ENCODE measurements at places on chromosomes 12 and 14. TPM values are rescaled to one million over a fixed set of nuclear protein-coding genes. Genes with fewer than 3 reads are reported as not detected.

The SMIM10L1 gene
- total RNA-seq: 10.5 TPM

GRCh38 chr14:94469261-94469660 is 6.7 kb downstream of the SERPINA9 start:
- DNase-seq: no peak

DNA sequence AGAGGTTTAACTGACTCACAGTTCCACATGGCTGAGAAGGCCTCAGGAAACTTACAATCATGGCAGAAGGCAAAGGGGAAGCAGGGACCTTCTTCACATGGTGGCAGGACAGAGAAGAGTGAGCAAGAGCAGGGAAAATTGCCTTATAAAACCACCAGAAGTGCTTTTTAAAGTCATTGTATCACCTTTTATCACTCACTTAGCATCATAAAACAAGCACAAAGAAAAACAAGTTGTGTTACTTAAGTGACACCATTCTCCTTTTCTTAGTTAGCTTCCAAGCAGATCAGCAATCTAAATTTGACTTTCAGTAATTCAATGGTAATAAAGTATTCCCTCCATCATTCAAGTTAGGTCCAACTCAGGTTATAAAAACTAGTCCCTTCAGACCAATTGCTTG is 28.5 kb downstream of the OSBPL8 start:
- no peak for DNase-seq

The LRTM2 gene
- not detected for total RNA-seq
